ENCODE measurements at places on chromosomes 2 and 18. TPM values are rescaled to one million over a fixed set of nuclear protein-coding genes. Genes with fewer than 3 reads are reported as not detected.
A peak's percentile ranks its signal among the peaks of the same experiment; 100 is the strongest.

DNA sequence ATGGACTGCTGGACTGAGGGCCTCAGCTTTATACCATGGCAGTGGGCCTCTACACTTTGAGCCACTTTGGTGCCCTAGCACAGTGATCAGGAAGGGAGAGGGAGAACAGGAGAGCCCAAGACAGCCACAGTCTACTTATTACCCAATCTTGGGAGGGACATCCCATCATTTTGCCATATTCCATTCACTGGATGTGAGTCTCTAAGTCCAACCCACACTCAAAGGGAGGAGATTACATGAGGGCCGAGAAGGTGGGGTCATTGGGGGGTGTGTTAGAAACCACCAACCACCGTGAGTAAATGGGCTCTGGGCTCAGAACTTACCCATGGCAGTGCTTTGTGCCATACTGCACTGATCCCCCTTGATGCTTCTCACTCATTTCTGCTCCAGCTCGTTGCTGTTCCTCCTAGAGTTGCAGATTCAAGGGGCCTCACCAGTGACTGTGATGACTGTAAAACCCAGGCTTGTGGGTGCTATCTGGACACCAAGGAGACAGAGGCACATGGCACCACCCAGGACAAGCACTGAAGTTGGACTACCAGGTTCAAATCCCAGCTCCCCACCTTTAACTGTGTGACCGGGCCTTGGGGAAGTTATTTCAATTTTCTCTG is 97.6 kb upstream of the RAB6C start:
- no peak for DNase-seq

DNA sequence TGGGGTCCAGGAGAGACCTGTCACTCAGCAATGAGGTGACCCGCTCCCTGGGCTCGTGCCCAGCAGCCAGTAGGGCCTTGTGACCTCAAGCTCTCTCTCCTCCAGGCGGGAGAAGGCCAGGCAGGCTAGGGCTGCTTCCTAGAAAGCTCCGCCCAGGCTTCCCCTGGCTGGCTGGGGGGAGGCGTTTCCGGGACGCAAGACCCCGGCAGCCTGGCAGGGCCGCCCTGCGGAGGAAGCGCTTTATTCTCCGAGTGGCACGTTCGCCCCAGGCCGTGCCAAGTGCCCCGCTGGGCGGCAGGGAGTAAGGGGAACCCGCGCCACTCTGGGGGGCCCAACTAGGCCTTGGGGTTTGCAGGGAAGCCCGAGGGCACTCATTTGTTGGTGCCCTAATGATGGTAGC is 21.2 kb upstream of the EPAS1 start:
- DNase-seq: no peak

GRCh38 chr2:222976521-222977061 is 75.4 kb upstream of the KCNE4 start:
- DNase-seq: no peak

DNA sequence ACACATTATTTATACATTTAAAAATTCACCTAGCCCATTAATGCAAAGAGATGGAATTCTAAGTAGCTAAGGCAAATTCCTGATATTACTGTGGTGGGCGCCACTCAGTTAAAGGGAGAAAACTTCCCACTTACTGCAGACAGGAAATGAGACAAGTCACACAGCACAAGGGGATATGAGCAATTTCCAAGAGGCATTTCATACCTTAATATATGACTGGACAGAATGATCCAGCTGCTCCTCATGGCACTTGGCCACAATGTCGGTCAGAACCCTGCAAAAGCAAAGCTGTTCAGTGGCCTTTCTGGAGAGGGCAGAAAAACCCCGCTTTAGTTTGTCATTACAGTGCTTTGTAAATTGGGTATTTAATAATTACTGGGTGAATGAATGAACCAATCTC is 121.4 kb upstream of the CCDC195 start:
- DNase-seq: peak; percentile 88

DNA sequence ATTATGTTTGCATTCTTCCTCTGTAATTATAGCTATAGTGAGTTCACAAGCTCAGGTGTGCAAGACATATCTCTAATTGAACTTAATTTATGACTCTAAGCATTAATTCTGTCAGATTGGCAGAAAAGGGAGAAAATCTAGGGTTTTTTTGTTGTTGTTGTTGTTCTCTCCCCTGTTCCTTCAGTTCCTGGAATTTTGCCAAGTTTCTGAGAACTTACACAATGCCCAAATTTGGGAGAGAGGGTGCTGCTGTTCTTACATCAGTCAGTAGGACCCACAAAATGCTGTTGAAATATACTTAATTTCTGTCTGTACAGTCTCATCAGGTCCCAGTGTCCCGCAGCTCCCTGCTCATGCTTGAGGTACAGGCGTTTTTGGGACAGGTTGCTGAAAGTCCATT is 221.8 kb upstream of the RBMS1 start:
- DNase-seq: peak; percentile 36

DNA sequence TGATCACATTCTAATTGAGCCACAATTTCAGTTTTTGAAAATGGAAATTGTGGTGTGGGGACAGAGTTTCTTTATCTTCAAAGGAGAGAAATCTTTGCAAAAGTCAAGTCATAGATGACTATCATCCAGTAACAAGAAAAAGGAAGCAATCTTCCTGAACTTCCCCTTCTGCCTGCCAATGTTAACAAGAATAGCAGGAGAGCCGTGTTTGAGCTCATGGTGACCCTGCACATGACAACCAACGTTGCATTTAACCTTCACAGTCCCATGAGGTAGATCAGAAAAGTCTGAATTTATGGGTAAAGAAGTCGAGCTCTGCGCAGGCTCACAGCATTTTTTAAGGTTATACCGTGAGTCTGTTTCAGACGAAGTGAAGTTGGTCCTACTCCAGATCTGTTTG is 454.9 kb downstream of the LPIN1 start:
- no peak for DNase-seq

DNA sequence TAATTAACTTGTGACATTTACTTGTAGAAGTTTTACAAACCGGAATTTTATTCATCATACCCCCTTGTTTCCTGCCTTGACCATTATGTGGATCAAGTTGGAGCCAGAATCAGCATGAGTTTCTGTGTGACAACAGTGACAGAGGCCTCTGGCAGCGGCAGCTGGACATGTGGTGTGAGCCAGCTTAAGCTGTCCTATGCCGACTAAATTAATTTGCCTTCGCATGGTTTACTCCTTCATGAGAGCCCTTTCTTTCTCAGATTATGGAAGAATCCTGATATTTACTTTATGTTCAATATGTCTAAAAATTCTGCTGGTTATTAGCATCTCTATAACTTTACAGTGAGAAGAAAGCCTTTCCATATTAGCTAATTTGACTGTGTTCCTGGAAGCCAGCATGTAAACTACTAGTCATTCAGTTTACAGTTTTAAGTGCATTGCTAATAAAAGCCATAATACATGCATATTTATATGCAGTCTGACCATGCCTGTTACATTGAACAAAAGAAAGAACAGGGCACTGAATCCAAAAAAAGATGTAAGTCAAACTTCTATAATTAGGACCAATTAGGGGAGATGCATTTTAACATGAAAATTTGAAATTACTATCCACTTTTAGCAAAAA is 495.8 kb upstream of the ACVR2A start:
- no peak for DNase-seq

- DNase-seq: no peak
Measured at GRCh38 chr2:47218066-47218581, 63.0 kb upstream of the STPG4 start.

DNA sequence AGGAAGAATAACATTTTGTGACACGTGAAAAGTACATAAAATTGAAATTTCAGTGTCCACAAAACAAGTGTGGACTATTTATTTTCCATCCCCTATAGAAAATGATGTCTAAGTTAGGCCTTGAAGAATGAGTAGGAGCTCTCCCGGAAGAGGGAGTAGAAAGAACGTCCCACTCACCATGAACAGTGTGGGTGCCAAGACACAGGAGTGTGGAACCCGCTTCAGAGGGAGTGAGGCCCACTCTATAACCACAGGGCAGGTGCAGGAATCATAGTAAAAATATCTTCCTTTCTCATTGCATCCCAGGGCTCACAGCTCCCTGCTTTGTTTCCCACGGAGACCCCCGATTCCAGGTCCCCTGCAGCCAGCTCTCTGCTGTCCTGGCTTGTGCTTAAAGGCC is 5.2 kb downstream of the KCNF1 start:
- no peak for DNase-seq

GRCh38 chr2:241801611-241802420 is 7.2 kb upstream of the NEU4 start:
- DNase-seq: no peak

- peak; percentile 61 for DNase-seq
Measured at GRCh38 chr2:101063352-101064124, 61.4 kb downstream of the RPL31 start.

Gene B4GALT6
- 5.2 TPM for polyA plus RNA-seq

- DNase-seq: no peak
Measured at GRCh38 chr2:42060028-42060427, 12.2 kb downstream of the PKDCC start.

DNA sequence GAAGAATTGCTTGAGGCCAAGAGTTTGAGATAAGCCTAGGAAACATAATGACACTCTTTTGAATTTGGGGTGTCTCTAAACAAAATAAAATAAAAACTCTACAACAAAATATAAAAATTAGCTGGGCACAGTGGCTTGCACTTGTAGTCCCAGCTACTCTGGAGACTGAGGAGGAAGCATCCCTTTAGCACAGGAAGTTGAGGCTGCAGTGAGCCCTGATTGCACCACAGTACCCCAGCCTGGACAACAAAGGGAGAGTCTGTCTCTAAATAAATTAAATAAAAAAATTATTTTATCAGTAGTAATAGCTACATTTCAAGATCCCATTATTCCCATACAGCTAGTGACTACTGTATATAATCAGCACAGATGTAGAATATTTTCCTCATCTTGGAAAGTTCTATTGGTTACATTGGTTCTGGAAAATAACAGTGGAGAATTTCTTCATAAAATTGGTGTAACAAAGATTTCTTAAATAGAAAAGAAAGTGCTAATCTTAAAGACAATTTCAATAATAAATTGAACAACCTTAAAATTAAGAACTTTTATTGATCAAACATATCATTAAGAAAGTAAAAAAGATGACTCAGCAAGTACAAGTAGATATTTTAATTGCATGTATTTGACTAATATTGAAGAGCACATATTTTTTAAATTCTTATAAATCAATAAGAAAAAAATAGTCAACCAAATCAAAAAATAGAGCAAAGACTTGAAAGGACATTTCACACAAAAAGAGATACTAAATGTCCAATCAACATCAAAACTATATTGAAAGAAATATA is 90.4 kb upstream of the KYNU start:
- no peak for DNase-seq

DNA sequence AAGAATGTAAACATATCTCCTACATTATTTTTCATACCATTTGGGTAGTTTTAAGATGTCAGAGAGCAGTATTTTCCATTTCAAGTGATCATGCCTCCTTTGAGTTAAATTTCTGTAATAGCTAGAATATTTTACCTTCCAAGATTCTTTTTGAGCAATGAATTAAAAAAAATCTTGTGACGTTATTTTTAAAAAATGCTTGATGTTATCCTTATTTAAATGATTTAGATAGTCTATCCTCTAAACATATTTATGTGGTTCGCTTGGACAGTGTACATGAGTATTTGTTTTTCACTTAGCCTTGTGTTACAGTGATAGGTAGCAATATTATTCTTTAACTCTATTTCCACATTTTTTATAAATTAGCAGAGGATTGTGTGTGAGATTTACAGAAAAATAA is 639.2 kb upstream of the CDH2 start:
- DNase-seq: no peak

DNA sequence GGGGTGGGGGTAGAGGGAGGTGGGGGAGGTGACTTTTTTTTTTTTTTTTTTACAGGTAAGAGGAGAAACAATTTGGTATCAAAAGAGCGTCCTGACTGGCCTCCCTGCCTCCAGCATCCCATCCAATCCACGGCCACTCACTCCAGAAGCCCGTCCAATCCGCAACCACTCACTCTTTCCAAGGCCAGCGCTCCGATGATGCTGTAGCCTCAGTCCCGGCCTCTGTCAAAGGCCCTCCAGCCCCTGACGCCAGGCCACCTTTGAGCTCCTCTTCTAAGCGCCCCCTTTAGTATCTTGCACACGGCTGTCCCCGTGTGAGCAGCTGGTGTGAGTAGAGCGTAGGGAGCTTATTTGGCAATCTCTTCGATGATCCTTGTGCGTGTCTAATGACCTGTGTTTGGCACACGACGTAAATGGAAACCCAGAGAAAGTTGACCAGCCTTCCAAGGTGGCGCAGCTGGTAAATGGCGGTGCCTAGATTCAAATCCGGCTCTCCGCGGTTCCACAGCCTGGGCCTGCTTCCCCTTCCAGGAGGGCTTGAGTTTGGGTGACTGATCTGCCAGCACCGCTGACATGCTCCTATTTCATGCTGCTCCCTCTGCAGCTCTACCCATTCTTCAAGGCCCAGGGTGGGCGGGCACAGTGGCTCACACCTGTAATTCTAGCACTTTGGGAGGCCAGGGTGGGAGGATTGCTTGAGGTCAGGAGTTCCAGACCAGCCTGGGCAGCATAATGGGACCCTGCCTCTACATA is 23.8 kb upstream of the PXDN start:
- DNase-seq: no peak

Gene MAL
- polyA plus RNA-seq: not detected

DNA sequence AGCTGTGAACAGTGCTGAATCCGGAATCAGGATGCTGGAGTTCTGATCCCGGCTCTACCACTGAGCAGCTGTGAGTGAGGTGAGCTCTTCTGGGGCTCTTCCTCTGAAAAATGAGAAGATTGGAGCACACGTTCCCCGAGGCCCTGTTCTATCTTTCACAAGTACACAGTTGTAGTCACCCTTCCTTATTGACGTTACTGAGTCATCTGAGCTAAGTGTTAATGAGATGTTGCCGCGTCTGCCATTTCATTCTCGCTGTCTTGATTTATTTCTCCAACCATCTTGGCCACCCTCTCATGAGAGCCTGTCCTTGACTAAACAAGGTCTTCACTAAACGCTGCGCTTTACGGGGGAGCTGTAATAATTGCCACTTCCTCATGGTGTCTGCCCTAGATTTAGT is 31.9 kb upstream of the EFR3B start:
- no peak for DNase-seq

Gene DLGAP1
- polyA plus RNA-seq: 0.61 TPM

GRCh38 chr2:2800697-2801096 is 469.6 kb upstream of the MYT1L start:
- no peak for DNase-seq

DNA sequence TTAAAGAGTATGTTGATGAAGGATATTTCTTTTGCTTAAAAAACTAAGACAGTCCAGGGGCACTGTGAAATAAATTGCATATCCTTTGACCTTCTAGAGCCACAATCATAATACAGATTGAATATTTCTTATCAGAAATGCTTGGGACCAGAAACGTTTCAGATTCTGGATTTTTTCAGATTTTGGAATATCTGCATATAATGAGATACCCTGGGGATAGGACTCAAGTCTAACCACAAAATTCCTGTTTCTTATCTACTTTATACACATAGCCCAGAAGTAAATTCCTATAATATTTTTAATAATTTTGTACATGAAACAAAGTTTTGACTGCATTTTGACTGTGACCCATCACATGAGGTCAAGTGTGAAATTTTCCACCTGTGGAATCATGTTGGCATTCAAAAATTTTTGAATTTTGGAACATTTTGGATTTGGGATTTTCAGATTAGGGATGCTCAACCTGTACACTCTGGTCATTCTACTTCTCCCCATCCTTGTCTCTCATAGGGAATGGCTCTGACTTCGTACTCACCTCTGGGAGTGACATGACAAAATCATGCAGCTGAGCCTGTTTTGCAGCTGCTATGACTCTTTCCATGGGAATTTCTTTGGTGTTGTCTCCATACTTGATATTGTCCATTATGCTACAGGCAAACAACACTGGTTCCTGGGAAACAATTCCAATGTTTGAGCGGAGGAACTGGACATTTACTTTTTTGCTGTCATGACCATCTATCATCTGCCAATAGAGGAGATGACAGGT is 25.7 kb downstream of the G6PC2 start:
- peak; percentile 10 for DNase-seq

GRCh38 chr2:122322815-122323214 is 567.4 kb downstream of the TSN start:
- no peak for DNase-seq

All from fibroblast of lung (primary cell).